Foreskin fibroblast (primary cell): ENCODE measurements at places on chromosomes 2 and 18.
A peak's percentile ranks its signal among the peaks of the same experiment; 100 is the strongest.

DNA sequence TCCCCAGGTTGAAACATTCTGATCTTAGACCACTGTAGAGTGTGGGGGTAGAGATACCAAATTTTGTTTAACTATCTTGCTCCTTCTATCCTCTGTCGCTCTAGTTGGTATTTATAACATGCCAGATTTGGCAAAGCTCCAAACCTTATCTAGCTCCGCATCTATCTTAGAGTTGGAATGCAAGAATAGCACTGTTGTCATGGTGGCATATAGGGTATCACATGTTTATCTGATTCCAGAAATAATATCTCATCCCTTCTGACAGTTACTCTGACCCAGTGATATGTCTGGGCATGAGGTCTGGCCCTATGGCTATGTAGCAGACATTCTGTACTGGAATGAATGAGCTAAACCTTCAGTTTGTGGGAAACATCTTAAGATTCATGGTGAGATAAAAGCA, 51.7 kb downstream of the CABYR start:
- no peak for DNase-seq

GRCh38 chr2:134190062-134190806, 63.6 kb upstream of the MGAT5 start:
- DNase-seq, result no peak

DNA sequence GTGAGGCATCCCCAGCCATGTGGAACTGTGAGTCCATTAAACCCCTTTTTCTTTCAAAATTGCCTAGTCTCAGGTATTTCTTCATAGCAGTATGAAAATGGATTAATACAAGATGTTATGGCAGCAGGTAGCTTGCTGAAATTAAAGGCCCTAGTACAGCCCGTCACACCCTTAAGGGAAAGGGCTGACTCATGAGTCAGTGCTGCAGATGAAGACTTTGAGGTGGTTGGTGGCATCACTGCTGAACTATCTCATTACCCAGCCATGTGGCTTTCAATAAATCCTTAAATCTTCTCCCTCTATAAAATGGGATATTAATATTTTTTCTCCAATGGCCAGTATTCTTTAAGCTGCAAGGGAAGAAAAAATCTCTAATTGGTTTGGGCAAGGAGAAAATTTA, 226.1 kb upstream of the CCDC68 start:
- peak; percentile 56 for DNase-seq

- no peak for DNase-seq
Observed at GRCh38 chr2:10875126-10875525, 36.6 kb upstream of the KCNF1 start.

DNA sequence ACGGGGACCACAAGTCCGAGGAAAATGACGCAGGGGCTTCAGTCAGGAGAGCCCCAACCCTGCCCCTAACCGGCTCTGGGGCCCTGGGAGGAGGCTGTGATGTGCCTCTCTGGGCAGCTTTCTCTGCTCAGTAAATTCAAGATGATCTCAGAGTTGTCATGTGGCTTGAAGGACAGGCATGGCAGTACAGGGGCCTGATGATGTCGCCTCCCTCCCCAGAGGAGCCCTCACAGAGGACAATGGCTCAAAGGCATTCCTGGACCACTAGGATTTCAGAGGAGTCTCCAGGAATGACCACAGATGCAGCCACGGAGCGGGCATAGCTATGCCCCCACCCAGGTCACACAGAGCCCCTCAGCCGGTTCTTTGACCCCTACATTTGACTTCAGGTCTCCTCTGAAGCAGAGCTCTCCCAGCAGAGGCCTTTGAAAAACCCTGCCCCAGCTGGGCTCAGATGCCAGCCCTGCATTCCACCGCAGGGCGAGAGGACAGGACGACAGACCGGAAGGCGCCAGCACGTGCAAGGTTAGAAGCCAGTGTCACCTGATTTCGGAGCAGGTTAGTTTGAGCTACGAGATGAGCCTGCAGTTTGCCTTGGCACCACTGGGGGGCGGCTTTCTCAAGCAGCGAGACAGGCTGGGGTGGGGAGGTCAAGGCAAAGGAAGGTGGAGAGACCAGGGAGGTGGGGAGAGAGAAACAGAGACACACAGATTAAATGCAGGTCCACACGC, 39.2 kb downstream of the BIN1 start:
- peak; percentile 74 for DNase-seq

- no peak for DNase-seq
Observed at GRCh38 chr2:165681841-165682240, 112.2 kb downstream of the GALNT3 start.

GRCh38 chr2:10704034-10704594, 14.3 kb upstream of the NOL10 start:
- no peak for DNase-seq

GRCh38 chr18:64175432-64175831, 26.5 kb upstream of the LINC00305 start:
- no peak for DNase-seq

GRCh38 chr2:177334940-177335543, 57.5 kb upstream of the AGPS start:
- peak; percentile 20 for DNase-seq

GRCh38 chr2:200993097-200993496, 29.6 kb upstream of the ORC2 start:
- DNase-seq, result peak; percentile 24

DNA sequence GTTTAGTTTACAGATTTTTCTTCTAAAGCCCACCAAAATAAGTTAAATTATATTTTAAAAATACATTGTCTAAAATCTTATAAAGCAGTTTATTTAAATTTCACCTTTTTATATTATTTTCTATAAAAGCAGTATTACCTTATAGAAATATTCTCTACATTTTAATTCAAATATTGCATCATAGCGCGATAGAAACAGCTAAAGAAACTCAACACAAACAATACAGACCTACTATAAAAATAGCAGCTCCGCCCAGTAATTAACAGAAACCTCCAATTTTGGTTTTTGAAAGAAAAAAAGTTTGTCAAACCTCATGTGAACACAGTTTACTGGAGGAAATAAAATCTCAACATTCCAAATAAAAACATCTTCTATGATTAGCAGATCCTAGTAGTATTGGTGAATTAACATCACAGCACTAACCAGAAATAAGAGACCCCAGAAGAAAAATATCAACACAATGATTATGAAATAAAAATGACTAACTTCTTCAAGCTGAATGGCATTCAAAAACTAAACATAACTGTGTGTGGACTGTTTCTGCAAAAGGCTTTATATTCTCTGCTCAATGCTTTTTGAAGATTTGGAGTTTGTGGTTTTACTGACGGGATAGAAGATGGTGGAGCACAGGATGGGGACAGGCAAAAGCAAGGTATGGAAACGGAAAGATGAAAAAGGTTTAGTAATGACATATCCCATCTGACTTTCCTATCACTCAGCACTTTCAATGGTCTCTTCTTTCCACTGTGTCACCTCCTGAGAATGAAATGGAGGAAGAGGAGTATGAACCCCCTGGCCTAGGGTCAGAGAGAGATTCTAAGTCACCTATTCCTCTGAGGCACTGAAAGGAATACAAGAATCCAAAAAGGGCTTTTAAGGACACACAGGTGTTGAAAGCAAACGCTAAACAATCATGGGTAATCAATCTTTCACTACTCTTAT, 17.5 kb downstream of the MAP4K3 start:
- DNase-seq, result no peak

- DNase-seq, result peak; percentile 24
Observed at GRCh38 chr2:99858951-99859596, 283.3 kb downstream of the AFF3 start.

DNA sequence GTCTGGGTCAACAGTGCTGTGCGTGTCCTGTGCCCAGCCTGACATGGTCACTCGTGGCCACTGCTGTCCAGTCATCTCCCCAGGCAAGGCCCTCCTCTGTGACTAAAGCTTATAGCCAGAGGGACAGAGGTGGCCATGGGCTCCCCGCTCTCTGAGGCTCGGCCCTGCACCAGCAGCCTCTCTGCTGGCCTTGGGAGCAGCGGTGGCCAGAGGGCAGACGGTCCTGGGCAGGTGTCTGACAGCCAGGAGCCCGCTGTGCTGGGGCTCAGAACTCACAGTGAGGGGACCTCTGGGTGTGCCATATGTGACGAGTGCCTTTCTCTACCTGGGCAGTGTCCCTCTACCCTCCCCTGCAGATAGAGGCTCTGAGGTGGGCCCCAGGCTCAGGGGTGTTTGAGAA, 98.7 kb downstream of the FAM210A start:
- no peak for DNase-seq

- DNase-seq, result no peak
Observed at GRCh38 chr2:39399570-39399969, 37.5 kb downstream of the MAP4K3 start.

GRCh38 chr18:8695932-8696517, 9.3 kb upstream of the MTCL1 start:
- DNase-seq, result no peak

DNA sequence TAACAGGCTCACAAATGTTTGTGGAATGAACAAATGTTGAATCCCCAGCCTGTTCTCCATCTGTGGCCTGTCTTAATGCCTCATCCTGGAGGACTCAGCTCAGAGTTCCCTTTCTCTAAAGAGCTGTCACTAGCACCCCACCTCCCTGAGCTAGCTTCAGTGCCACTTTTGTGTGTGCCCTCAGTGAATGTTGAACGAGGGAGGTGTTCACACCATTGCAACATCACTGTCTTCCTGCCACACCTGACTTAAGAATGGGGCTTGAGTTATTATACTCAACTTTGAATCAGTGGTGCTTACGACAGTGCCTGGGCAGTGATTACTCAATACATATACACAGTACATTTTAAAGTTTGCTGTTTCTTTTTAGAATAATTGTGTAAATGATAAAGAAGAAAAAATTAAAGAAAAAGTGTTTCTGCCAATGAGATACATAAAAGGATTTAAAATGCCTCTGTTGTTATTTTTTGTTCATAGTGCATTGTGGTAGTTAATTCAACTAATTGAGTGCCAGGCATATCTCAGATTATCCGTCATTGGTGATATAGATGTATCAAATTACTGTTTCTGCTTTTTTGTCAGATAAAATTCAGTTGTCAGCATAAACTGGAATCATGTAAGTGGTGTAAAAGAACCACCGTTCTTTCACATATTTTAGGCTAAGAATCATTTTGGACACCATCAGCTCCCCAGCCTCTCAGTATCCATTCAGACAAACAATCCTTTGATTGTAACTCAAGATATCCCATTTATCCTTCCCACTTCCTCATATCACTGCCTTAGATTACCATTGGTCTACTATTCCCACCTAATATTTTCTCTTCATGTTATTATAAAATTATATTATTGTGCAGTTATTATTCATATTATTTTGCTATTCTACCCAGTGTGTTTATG, 304.7 kb downstream of the PTPRM start:
- no peak for DNase-seq

- peak; percentile 95 for DNase-seq
Observed at GRCh38 chr18:3623769-3624545, 174.0 kb downstream of the TGIF1 start.

DNA sequence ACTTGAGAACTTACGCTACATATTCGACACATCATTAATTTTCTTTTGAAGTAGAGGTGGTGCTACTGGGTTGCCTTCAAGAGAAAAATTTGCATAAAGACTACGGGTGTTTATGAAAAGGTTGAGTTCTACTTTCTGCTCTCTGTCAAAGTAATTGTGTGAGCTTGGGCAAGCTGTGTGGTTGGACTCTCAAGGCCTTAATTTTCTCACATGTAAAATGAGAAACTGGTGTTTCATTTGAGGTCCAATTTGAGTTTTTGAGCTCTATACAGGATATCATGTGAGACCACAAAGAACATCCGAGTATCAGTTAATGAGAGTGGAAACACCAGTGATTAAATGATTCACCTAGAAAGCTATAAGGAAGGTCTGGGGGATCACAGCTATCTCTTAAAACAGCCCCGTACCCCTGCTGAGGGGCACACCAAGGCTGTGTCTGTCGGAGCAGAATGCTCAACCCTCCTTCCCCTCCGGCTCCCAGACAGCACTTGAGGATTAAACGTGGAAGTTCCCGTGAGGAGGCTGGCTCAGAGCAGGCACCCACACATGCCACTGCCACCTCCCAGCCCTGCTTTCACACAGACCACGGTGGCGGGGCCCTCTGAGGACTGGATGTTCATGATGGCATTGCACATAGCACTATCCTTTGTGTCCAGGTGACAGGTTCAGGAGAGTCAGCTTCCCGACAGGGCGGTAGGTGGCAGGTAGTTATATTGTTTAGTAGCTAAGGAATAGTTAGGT, 191.8 kb downstream of the RNF144A start:
- DNase-seq, result no peak

DNA sequence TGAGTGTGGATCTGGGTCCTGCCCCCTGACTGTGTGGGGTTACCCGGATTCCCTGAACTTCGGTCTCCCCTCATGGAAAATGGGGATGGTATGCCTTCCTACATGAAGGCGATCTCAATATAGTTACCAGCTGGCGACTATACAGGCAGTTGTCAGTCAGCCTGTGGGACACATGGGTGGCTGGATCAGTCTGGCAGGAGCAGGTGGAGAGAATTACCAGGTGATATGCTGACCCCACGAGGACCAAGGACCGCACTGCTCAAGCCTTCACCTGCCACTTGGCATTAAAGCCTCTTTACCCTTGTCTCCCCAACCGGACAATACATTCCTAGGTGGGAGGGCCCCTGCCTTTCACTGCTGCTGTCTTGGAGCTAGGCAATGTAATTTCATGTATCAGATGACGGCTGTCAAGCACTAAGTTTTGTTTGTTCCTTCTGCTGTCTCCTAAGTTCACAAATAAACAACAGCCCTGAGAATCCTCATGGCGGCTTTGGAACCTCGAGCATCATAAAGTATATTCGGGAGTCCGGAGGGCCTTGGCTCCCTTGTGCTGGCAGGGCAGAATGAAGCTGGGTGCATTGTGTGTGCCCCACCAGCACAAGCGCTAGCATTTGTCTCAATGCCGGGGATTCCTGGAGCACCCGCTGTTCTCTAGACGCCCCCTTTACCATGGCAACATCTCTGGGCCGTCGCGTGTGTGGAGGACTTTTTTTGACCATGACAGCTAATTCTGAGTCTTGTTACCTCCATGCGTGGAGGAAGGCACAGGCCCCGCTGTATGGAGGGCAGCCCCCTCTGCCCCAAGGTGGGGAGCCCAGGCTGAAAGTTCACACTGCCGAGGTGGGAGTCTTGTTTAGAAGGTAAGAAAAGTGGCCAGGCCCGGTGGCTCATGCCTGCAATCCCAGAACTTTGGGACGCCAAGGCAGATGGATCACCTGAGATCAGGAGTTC, 48.6 kb downstream of the PDCL3 start:
- no peak for DNase-seq

- DNase-seq, result no peak
Observed at GRCh38 chr2:130300258-130300969, 42.3 kb upstream of the IMP4 start.

DNA sequence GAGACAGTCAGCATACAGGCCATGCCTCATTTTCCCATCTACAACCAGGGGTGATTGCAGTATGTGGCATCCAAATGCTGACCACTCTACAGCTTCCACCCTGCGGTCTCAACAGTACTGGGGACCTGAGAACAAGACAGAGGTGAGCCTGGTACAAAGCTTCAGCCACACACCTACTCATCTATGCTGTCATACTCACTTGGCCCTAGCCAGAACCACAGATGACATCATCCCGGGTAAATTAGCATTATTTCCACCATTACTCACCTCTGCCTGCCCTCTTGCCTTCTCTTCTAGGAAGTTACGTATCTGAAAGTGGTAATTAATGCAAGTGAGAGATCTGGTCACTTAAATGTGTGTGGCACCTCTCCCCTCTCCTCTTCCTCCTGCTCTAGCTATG, 208.2 kb upstream of the ARL4C start:
- peak; percentile 74 for DNase-seq

- DNase-seq, result no peak
Observed at GRCh38 chr2:176418768-176419167, 149.5 kb downstream of the MTX2 start.

GRCh38 chr18:58526425-58527284, 102.2 kb downstream of the ALPK2 start:
- no peak for DNase-seq
